A549 treated with AZD2906 at 1 μM for 4 hours (cell line): ENCODE measurements at places on chromosomes 7 and 10. TPM values are rescaled to one million over a fixed set of nuclear protein-coding genes. Genes with fewer than 3 reads are reported as not detected.

Gene CYP26A1
- total RNA-seq, result 2.0 to 3.0 TPM (median 2.3 TPM) in 5 replicates

Gene GHRHR
- total RNA-seq, result 0.10 TPM in 1 of 5 replicates, not detected in the others

Gene C10orf67
- total RNA-seq, result 0.05 to 0.19 TPM (median 0.09 TPM) in 4 of 5 replicates, not detected in the other

Gene ACTR3C
- 0.06 to 0.07 TPM in 2 of 5 replicates, not detected in the others for total RNA-seq

Gene HTR7
- total RNA-seq, result 0.14 to 0.23 TPM (median 0.19 TPM) in 5 replicates

Gene VWDE
- 0.31 to 0.63 TPM (median 0.50 TPM) in 5 replicates for total RNA-seq

Gene LRRD1
- not detected in 5 replicates for total RNA-seq

Gene KCNMA1
- total RNA-seq, result 39.3 to 80.4 TPM (median 65.2 TPM) in 5 replicates

Gene HHEX
- total RNA-seq, result 12.8 to 14.7 TPM (median 13.9 TPM) in 5 replicates

Gene CLDN4
- 3.4 to 5.2 TPM (median 4.5 TPM) in 5 replicates for total RNA-seq

Gene ITGA8
- total RNA-seq, result 0.02 TPM in 1 of 5 replicates, not detected in the others

Gene NANOS1
- 2.0 to 3.4 TPM (median 2.9 TPM) in 5 replicates for total RNA-seq

Gene PLCE1
- 6.8 to 8.8 TPM (median 8.0 TPM) in 5 replicates for total RNA-seq

Gene LIPM
- total RNA-seq, result not detected in 5 replicates

Gene STAG3
- total RNA-seq, result 0.14 to 0.42 TPM (median 0.18 TPM) in 5 replicates

Gene CLDN12
- total RNA-seq, result 31.5 to 38.0 TPM (median 35.8 TPM) in 5 replicates

Gene AKR1D1
- total RNA-seq, result 0.03 to 0.09 TPM (median 0.05 TPM) in 3 of 5 replicates, not detected in the others

Gene GRM8
- total RNA-seq, result 0.05 to 0.07 TPM in 2 of 5 replicates, not detected in the others

Gene AKR1C1
- total RNA-seq, result 467 to 583 TPM (median 558 TPM) in 5 replicates

Gene PAPSS2
- total RNA-seq, result 18.8 to 20.5 TPM (median 19.7 TPM) in 5 replicates

Gene KMT2C
- 5.8 to 9.1 TPM (median 7.1 TPM) in 5 replicates for total RNA-seq

Gene HYAL4
- 0.05 TPM in 1 of 5 replicates, not detected in the others for total RNA-seq

Gene ADCYAP1R1
- total RNA-seq, result 0.03 to 0.07 TPM (median 0.03 TPM) in 4 of 5 replicates, not detected in the other

Gene OPALIN
- not detected in 5 replicates for total RNA-seq

Gene LRIT1
- not detected in 5 replicates for total RNA-seq

Gene CDK1
- 78.9 to 93.8 TPM (median 83.7 TPM) in 5 replicates for total RNA-seq

Gene C10orf105
- total RNA-seq, result not detected in 5 replicates

Gene ZWINT
- total RNA-seq, result 71.6 to 97.4 TPM (median 75.4 TPM) in 5 replicates

Gene OPN4
- total RNA-seq, result not detected in 5 replicates

Gene ALOX5
- 0.22 to 0.46 TPM (median 0.34 TPM) in 5 replicates for total RNA-seq

Gene OR2A1
- not detected in 5 replicates for total RNA-seq
